ENCODE measurements at places on chromosomes 12 and 14.
A peak's percentile ranks its signal among the peaks of the same experiment; 100 is the strongest.

DNA sequence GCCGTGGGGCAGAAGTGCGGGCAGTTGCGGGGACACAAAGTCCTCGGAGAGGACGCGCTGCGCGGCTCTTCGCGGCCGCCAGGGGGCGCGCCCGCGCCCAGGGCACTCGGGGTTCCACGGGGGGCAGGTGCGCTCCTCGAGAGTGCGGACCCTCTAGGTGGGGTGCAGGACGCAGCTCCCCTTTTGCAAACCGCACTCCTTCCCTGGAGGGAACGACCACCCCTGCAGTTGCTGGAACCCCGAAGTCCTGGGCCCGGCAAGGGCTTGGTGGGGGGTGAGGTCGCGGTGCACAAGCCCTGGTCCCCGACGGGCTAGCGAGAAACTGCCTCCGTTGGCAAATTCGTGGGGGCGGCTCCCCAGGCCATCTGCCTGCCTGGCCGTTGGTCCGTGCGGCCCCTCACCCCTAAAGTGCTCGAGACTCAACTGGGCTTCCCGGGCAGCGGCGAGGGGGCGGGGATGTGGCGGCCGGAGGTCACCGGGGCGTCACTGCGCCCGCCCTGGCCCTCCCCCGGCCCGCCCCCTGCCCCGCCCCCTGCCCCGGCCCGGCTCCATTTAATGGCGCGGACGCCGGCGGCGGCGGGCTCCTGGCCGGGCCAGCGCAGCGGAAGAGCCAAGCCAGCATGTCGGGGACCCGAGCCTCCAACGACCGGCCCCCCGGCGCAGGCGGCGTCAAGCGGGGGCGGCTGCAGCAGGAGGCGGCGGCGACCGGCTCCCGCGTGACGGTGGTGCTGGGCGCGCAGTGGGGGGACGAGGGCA, at the start of gene ADSS1:
Gene ADSS1, plus strand, starts transcription at position 579 of the 756 bp plus-strand sequence. Its CDS starts 42 bp downstream, at position 621.
- DNase-seq, result peak; percentile 53

DNA sequence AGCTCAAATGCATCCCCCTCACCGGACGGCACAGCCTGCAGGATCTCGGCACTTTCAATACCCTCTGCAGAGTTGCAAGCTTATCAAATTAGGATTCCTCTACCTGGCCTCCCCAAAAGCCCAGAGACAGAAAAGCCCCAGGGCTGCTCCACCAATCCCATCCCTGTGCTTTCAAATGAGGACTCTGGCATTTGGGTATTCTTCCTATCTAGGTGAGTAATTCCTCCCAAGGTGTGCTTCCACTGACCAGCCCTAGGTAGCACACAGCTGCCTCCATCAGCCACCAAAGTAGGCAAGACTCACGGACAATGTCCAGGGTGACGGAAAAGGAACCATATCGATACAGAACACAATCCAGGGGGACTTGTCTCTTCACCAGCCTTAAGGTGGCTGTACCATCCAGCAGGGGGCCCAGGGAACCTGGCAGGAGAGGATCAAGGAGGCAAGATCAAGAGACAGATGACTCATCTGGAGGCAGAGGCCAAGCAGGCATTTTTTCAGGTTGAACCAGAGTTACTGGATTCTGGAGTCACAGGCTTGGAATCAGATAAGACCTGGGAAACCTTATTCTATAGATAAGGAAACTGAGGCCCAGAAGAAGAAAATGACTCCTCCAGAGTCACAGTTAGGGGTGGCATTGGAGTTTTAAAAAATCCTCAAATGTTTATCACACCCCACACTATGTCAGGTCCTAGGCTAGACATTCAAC, 9.9 kb downstream of the PMEL start:
- DNase-seq, result peak; percentile 49

DNA sequence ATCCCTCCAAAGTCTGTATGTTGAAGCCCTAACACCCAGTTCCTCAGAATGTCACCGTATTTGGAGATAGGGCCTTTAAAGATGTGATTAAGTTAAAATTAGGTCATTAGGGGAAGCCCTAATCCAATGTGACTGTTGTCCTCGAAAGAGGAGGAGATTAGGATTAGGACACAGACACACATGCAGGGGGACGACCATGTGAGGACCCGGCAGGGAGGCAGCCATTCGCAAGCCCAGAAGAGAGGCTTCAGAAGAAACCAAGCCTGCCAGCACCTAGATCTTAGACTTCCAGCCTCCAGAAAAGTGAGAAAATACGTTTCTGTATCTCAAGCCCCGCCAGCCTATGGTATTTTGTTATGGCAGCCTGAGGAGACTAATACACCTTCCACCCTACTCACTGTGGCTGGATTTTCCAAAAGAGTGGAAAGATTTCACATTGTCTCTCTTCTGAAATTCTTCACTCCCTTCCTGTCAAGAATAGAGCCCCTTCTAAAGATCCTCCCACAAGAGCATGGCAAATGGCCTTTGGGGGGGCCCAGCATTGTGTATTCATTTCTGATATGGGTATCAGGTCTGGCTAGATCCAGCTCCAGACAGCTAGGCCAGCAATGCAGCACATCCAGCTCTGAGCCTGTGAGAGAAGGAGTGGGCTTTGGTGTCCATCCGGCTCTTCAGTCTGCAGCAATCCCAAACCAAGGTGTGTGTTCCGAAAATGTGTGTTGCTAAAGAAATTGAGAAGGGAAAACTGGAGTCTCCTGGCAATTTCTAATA, 15.4 kb upstream of the UBC start:
- no peak for DNase-seq

GRCh38 chr12:5648692-5649359, 216.9 kb downstream of the NTF3 start:
- no peak for DNase-seq

DNA sequence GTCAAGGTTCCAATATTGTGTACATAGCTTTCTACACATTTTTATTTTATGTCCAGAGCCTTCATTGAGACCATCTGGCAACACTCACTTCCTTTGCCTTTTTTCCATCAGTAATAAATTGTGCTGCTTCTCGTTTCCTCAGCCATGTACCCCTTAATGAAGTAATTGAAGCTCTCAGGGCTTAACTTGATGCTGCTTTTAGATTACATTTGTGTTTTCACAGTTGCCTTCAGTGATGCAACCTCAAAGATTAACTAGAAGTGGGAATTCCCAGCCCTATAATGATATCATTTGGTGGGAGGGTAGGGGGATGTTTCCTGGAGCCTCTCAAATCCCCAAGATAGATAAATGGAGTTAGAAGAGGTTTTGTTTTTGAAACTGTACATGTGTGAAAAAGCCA, 80.2 kb upstream of the KRR1 start:
- no peak for DNase-seq

- DNase-seq, result no peak
Observed at GRCh38 chr14:68146818-68147217, 327.2 kb downstream of the RAD51B start.

DNA sequence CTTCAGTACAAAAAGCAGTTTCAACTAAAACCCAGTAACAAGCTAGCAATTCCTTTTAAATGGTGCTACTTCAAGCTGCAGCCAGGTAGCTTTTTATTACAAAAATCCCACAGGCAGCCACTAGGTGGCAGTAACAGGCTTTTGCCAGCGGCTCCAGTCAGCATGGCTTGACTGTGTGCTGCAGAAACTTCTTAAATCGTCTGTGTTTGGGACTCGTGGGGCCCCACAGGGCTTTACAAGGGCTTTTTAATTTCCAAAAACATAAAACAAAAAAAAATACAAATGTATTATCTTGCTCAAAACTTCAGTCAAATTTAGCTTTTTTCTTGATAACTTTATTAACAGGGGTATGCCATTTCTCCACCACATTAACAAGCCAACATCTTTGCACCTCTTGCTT, 3.6 kb upstream of the CLEC4E start:
- peak; percentile 77 for DNase-seq

DNA sequence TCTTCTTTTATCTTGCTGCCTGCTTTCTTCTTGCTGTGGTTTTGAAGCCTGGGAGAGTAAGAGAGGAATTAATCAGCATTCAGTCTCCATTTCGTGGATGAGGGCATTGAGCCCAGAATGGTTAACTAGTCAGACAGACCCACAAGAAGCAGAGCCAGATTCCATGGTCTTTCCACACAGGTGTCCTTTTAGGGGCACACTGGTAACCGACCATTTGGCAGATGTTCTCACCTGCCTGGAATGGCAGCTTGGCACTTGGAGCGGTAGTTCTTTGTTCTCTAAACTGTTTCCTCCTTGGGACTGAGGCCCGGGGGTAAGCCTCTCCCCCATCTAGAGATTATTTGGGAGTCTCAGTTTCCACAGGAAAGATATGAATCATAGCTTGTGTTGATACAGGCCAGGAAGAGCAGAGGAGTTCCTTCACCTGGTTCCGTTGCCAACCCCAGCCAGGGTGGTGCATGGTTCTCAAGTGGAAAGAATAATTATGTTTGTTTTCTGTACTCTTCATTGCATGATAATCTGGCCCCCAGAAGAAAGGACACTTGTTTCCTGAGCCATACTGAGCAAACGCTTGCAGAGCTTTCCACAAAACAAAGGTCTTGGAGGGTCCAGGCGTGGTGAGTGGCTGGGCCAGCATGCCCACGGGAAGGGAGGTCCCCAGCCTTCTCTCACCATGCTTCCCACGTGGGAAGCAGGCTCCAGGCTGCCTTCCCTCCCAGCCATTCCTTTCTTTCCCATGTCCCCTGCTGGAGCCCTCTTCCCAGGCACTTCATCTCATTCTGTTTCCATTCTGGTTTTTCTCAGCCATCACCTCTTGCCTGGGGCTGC, 2.0 kb upstream of the KRT75 start:
- no peak for DNase-seq

GRCh38 chr14:75835737-75836136, 146.1 kb downstream of the TGFB3 start:
- no peak for DNase-seq

DNA sequence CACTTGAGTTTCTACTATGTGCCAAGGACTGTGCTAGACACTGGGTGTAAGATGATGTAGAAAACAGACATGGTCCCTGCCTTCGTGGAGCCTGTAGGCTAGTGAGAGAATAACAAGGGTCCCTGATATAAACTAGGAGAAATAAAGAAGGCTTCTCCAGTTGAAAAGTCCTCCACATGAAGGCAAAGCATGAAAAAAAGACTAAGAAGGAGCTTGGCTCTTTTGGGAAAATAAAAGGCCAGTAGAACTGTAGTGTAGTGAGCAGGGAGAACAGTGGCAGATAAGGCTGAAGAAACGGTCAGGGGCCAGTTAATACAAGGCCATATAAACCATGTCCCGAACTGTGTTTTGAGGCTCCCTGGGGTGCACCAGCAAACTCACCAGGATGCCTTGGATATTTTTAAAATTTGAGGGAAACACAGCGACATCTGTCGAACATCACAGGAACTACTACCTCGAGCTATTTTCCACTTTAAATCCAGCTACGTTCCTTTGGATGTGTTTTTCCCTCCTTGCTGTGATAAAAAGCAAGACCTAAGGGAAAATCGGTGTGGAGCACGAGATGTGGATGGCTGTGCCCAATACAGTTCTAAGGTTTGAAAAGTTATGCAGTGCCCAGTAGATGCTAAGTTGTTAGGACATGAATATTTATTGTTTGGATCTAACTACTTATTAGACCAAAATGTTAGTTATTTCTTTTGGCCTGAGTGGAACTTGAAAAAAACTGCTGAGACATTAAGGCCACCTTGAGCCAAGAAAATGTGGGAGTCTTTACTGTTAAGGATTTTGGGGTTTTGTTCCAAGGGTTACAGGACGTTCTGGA, 8.5 kb upstream of the CFL2 start:
- peak; percentile 20 for DNase-seq

- no peak for DNase-seq
Observed at GRCh38 chr14:85142982-85143381, 387.0 kb upstream of the FLRT2 start.

- no peak for DNase-seq
Observed at GRCh38 chr14:32996343-32996742, 57.7 kb downstream of the NPAS3 start.

DNA sequence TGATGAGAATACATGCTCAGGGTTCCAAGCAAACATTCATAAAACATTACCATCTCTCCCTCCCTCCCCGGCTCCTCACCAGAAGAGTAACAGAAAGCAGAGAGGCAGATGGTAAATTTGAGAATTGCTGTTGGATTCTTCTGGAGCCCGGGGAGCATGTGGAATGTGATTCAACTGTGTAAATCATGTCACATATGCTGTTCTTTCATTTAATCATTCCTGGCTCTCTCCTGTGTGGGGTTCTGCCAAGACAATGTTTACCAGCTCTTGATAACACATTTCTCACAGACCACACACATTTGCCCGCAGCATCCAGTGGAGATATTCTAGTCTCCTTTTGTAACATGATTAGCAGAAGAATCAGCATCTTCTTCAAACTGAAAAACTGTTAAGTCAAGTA, 23.4 kb upstream of the NR2C1 start:
- no peak for DNase-seq

DNA sequence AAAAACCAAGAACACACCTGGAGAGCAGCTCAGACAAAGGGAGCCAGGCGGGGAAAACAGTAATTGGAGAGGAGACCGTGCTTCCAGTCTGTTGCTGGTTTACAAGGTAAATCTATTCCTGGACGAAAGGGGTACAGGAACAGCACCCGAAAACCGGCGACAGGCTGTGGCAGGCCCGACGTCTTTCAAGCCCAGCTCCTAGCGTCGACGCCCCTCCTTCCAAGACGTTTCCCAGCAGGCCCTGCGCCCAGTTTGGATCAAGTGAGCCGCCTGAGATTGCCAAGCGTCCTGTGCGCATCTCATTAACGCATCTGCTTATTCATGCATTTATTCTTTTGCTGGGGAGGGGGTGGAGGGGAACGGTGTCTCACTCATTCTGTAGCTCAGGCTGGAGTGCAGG, 1.4 kb downstream of the C12orf56 start:
- DNase-seq, result no peak

DNA sequence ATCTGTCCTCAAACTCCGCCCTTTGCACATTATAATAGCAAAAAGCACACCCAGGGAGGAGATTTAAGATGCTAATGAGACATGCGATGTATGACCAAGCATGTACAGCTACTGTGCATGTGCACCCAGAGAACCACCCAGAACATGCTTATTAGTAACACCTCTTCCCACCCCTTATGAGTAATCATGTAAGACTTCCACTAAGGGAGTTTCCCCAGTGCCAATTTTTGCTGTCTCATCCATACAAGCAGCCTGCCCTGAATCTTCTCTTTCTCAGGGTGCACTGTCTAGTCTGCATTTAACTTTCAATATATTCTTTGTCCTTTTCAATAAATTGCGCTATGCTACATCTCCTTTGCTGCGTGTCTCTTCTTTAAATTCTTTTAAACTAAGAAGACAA, 830.0 kb upstream of the NOVA1 start:
- DNase-seq, result no peak

GRCh38 chr12:127761880-127762279, 505.1 kb upstream of the TMEM132C start:
- DNase-seq, result no peak

DNA sequence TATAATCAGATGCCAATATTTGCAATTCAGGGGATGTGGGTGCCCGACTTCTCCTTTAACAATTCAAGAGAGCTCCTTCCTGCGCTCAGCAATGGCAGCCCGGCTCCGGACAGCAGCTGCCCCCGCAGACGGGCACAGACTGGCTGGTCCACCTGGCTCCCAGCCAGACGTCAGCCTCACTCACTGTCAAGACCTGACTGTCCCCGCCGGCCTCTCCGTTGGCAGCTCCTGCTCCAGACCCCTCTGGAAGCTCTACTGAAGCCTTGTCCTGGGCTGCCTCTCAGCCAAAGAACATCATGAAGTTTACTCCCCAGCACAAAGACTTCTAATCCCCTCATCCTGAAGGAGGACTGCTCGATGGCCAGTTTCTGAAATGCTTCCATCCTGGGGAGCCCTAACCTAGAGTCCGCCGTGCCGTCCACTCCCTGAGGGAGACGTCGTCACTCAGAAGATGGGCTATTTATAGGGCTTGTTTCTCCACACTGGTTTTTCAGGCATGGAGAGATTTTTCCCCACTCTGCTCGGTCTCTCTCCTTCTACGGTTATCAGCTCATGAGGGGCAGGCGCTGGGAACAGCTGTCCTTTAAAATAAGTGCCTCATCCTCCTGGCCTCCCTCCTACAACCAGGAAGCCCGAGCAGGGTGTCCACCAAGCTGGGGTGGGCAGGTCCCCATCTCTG, 126.2 kb downstream of the RFLNA start:
- DNase-seq, result no peak
